ENCODE measurements at places on chromosomes 1 and 21. TPM values are rescaled to one million over a fixed set of nuclear protein-coding genes. Genes with fewer than 3 reads are reported as not detected.

GRCh38 chr1:45013551-45014209 lies 1.6 kb downstream of the UROD start:
- DNase-seq, result no peak

DNA sequence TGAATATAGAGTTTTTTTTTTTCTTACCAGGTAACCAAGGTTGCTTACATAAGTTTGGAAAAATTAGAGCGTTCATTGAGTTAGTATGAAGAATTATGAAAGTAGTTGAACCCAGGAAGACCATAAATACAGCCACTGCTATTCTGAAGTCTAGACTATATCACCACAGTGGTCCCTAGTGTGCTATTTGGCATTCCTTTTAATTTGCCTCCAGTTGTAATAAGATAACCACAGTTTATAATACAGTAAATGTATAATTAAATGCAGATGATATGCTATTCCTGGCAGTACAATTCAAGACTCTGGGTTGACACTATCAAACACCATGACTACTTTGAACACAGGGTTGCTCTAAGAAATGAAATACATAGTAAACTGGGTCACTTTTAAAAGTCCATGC lies 270.5 kb downstream of the BRINP2 start:
- no peak for DNase-seq

DNA sequence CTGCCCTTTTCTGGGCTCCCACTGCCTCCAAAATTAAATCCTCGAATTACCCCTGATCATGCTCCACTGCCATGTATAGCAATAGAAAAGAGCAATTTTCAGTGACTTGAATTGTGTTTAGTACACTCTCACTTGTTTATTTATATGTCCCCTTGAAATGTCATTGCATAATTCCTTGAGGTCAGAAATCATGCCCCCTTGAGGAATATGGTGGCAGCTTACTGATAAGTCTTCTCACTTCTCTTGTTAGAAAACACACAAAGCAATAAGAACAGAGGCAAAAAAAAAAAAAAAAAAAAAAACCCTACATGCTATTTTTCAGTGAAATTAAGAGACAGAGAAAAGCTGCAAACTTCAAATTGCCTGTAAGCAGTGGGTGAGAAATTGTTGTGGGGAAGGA lies 37.5 kb downstream of the GPR88 start:
- DNase-seq, result no peak

GRCh38 chr1:209102531-209102930 lies 481.0 kb upstream of the CAMK1G start:
- no peak for DNase-seq

DNA sequence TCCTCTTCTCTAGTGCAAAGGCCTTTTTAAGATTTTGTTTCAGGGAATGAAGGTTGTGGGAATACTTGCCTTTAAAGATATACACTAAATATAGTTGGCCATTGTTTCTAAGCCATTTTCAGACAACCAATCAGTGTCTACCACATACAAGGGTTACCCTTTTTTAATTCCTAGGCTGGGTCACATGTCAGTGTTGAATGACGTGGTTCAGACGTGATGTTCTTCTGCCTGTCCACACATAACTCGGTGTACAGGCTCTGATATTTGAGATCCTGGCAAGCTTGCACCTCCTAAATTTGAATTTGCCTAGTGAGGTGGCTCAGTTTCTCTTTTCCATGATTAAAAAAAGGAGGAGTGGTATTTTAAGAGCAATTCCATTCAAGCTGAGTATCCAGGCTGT lies 38.8 kb downstream of the DTL start:
- DNase-seq, result no peak

RGS2 gene
- 3.4 TPM for total RNA-seq

FAM151A gene
- not detected for total RNA-seq
